ENCODE measurements at places on chromosomes 3 and 15.

DNA sequence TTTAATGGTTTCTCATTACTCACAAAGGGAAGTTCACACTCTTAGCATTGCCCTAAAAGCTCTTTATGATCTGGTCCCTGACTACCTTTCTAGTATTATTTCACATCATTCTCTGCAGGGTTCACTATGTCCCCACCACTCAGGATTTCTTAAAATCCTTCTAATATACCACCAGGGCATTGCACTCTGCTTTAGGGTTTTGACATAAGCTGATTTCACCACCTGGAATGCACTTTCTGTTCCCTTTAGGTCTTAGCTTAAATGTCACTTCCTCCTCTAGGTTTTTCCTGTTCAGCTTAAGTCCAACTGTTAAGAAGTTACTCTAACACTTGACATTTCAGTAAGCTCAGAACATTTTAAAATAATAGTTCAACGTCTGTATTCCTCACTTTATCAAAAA, 81.7 kb downstream of the HCN4 start:
- DNase-seq, result no peak

- no peak for DNase-seq
Observed at GRCh38 chr3:112333002-112333380, at the start of gene CD200. Gene CD200 (plus strand): TSS chr3:112333156. CDS start chr3:112333213, 57 bp downstream.

DNA sequence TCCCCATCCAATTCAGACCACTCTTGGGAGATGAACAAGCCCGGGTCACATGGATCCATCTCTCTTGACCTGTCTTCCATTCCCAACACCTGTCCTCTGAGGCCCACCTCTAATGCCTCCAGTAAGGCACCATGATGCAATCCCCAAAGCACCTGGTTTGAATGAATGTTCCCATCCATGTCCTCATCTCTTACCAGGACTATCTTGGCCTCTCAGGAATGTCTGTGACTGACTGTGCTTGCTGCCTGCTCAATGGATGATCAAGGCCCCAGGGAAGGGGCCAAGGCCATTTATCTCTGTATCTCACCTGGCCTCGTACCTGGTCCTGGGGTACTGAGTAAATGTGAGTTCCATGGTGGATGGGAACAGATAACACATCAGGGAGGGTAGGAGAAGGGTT, 49.7 kb downstream of the SLCO2A1 start:
- DNase-seq, result no peak

DNA sequence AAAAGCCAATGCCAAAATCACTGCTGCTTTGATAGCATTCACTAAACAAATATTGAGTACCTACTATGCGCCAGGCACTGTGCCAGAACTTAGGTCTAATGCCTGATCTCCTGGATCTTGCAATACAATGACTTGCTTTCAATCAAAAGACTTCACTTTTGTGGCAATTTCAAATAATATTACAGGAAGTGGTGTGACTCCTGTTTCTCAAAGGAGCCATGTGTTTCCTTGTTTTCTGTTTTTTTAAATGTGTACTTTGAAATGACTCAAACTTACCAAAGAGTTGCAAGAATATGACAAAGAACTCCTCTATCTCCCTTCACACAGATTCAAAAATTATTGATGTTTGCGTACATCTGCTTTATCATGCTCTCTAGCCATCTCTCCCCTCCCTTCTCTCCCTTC, 18.3 kb downstream of the OSBPL10 start:
- no peak for DNase-seq

DNA sequence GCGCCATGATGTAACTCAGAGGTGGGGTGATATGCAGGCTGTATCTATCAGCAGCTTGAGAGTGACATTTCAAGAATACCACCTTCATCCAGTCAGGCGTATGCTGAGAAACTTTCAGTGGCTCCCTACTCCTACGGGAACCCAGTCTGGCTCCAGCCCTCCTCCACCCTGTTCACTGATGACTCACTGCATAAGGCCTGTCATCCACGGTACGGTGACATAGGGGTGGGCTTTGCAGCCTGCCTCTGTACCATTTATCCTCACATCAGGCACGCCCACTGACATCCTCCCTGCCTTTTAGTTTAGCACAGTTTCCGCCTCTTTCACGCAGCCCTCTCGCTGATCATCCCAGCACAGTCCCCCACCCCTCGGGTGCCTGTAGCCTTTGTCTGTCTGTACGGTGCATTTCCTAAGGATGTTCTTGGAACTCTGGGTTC, 11.7 kb downstream of the PXYLP1 start:
- DNase-seq, result no peak

- no peak for DNase-seq
Observed at GRCh38 chr3:144770915-144771351, 799.3 kb downstream of the DIPK2A start.

GRCh38 chr15:82790321-82790720, 15.5 kb downstream of the FSD2 start:
- DNase-seq, result no peak

DNA sequence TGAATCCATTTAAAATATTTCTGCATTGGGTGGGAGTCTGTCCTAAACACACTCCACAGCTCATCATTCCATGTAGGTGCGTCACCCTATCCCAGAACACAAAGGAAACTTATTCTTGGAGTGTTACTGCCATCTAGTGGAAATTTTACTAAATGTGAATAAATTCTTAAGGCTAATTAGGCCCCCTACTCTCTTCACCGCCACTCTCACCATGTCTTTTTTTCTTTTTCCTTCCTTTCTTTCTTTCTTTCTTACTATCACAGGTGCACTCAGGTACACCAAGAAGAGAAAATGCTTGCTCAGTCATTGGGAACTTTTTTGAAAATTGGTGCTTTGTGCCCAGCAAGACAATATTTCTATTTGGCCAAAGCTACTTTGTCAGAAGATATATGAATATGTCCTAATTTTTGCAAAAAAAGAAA, 26.4 kb upstream of the ATP8B4 start:
- DNase-seq, result peak; percentile 52

GRCh38 chr3:108410531-108410984, 99.8 kb downstream of the MYH15 start:
- DNase-seq, result no peak

DNA sequence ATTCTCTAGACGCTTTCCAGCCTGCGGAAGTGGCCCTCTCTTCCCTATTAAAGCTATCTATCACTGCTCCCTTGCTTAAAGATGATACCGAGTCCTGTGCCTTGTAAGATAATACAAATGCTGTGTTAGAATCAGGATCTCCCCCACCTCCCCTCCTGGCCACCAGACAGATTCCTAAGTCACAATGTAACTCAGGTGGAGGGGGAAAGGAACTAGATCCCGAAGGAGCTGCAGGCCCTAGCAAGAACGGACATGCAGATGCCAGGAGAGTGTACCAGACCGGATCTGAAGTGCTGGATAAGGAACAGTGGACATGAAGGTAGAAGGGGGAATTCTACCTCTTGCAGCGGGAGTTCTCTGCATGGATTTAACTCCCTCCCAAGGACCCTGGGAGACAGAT, 230.7 kb upstream of the LYSMD4 start:
- no peak for DNase-seq

DNA sequence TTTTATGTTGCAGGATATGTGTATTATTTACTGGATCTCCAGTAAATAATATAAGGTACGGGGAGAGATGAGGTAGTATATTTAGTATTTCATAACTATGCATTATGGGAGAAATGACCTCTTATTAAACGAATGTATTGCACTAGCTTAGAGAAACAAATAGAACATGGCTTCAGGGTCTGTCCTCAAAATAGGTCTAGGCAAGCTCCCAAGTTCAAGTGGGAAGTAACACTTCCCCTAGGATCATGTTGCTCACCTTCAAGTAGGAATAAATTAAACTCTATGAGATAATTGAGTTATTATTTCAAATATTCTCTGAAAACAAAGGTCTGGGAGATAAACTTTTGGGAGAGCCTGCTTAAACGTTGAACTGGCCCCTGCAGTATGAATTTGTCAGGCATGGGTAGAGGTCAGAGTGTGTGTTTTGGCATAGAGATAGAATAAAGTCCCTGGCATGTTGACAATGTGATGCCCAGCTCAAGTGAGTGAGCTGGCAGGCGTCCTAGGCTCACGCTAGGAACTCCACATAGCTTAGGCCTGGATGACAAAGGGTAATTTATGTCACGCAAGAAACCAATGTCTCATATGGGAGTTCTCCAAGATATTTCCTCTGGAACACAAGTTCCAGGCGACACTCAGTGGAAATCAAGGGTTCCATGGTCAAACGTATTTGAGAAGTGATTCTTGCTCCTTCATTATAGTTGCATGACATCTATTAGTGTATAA, 236.8 kb downstream of the CACNA2D3 start:
- no peak for DNase-seq

DNA sequence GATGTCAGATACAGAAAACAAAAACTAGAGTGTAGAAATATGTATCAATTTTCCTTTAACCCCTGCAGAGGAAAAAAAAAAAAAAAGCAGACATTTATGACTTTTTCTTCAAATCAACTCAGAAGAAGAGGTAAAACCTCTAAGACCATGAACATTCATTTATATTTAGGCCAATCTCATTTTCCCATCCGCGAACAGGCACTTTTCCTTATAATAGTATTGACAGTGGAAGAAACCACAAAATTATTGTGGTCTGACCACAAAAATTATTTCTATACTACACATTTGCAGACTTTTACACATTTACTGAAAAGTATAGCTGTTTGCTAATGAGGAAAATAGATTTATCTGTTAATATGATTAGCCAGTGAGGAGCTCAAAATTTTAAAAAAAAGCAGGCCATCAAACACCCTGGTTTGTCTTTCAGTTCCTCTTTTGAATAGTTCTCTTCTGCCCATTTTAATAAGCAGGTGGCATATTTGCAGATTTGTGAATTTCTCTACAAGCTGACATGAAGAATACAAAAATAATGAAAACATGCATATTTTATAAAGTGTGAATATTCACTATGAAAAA, 5.7 kb downstream of the OSBPL11 start:
- DNase-seq, result no peak

Measured in smooth muscle cell of the brain vasculature (primary cell).